ENCODE measurements at places on chromosomes 6 and 20. TPM values are rescaled to one million over a fixed set of nuclear protein-coding genes. Genes with fewer than 3 reads are reported as not detected.
A peak's percentile ranks its signal among the peaks of the same experiment; 100 is the strongest.

- DNase-seq = no peak
Observed at GRCh38 chr20:20869161-20869775, 156.8 kb upstream of the RALGAPA2 start.

GRCh38 chr6:28953585-28954258 is 29.9 kb upstream of the TRIM27 start:
- no peak for DNase-seq

Gene PSMA7
- 165 TPM for total RNA-seq

DNA sequence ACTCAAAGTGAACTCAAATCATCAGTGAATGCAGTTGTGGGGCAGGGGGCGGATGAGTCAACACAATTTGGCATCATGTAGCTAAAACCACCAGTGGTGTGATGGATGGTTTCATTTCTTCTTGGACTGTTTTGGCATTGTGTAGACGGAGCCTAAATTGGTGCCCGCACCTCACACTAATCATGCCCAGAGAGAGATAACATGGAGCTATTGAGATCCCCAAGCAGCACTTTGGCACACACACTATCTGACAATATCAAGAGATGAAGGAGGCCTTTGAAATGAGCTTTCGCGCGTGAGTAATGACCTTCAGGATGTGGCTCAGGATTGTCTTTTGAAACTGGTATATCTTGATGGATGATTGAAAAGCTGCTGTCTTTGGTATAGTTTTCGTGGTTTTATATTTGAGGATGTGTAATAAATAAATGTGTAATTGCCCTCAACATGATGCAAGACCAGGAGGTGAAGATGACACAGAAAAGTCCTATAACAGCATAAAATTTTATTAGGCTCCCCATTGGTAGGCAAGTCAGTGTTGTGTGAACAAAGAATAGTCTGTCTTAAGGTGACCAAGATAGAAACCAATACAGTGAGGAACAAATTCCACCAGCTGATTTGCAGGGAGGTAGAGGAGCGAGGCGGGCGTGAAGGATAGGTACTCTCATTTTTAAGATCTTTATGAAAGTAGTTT is 174.2 kb downstream of the TSHZ2 start:
- no peak for DNase-seq

Gene SLC4A11
- total RNA-seq = 0.42 TPM

DNA sequence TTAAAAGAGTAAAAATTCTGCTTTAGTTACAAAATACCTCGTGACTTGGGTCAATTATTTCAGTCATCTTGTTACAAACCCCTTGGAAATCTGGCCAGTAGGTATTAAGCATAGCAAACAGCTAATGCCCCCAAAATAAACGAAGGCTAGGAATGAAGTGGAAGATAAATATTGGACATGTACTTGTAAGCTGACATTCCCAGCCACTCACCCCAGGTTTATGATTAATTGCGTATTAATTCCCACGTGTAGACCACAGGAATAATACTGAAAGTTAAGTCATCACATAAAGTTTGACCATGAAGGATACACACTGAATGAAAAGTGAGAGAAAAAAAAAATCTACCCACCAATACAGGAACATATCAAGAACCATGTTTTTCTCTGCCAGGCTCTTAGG is 936.5 kb upstream of the ADGRB3 start:
- DNase-seq = no peak

- no peak for DNase-seq
Observed at GRCh38 chr6:28212510-28213212, 12.4 kb upstream of the ZSCAN9 start.

Gene TRIM40
- not detected for total RNA-seq

DNA sequence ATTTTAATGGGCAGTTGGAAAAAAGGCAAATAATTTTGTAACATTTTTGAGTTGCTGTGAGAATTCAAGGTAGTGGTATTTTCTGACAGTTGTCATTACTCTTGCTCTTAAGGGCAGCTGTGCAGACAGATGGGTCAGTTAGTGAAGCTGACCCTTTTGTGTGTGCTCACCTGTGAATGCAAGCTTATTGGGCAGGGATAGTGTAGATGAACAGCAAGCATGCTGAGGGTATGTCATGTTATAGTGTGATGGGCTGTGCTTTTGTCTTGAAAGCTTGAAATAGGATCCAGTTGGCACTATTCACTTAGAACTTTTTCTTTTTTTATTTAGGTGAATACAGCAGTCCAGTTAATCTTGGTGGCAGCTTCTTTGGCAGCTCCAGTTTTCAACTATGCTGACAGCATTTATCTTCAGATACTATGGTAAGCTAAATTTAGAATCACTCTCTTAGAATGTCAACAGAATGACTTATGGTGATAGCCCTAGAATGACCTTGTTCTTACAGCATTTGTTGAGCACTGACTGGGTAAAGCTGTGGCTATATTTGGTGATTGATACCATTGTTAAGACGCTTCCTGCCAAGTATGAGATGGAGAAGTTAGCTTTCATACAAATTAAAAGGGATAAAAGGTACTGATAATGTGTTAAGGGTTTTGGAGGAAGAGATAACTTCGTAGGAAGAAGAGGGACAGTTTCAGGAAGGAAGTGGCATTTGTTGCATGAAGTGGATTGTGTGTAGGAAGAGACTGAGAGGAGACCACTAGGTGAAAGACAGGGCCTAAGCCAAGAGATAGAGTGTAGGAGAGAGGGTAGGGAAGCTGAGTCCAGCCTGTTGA is 19.5 kb downstream of the LRRN4 start:
- DNase-seq = no peak

GRCh38 chr6:15962449-15962764 is 166.5 kb upstream of the MYLIP start:
- DNase-seq = peak; percentile 8

GRCh38 chr6:8845690-8846089 is 410.3 kb upstream of the SLC35B3 start:
- DNase-seq = no peak

GRCh38 chr6:38054527-38055202 is 235.1 kb downstream of the ZFAND3 start:
- DNase-seq = no peak

Gene DOK5
- not detected for total RNA-seq

Gene EFHC1
- 13.8 TPM for total RNA-seq

DNA sequence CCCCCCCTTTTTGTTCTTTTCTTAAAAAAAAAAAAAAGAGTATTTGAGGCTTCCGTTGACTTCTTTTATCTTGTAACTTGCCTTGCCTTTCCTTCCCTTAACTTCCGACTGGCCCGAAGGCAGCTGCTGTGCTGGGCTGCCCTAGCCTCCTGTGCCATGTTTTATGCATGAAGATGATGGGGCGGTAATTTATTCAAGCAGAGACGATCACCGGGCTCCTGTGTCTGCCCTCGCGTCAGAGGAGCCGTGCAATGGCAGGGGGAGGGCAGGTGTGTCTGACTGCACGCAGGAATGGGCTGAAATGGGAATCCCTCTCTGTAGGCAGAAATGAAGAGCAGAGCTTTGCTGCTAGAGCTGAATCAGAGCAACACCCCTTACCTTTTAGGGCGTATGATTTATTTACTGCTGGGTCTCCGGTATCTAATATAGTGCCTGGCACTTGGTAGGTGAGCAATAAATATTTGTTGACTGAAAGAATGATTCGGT is 106.3 kb upstream of the RIPOR2 start:
- DNase-seq = peak; percentile 49

DNA sequence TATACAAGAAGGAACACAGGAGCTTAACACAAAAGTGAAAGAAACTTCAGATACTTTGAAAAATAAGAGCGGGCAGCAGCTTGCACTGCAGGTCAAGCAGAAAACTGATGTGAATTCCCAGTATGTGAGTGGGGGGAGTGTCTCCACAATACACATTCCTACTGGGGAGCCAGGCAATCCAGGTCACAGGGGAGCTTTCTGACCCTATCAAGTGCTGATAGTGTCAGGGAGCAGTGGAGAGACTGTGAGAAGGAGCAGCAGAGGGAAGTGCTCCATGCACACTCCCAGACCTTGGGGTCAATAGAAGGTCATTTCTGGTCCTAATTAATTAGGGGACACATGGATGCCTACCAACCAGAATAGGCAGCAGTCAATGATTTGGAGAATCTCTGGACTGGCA is 59.4 kb downstream of the PDSS2 start:
- no peak for DNase-seq

DNA sequence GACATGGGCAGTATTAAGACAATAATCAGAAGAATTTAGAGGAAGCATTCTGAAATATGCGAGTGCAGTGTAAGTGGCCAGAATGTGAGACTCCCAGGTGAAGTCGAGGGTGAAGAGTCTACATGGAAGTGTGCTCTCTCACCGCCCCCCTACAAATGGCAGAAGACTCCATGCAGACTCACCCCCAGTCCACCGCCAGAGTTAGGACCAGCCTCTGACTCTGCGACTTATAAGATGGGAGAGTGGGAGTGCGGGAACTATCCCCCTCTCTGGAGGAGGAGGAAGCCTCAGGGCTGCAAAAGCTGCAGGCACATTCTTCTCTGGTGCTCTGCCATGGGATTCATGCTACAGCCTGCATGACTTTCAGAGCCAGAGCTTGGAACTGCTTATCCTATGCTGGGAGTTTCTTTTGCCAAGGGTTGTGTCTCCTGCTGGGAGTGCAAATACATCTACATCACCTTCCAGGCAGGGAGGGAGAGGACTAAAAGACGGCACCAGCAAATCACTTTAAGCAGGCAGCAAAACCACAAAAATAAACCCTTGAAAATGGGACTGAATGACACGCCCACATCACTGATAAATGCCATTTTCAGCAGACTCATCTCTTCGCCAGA is 206.7 kb upstream of the SULF2 start:
- no peak for DNase-seq

- no peak for DNase-seq
Observed at GRCh38 chr20:51185277-51185676, 162.4 kb upstream of the KCNG1 start.

- no peak for DNase-seq
Observed at GRCh38 chr6:68776354-68776753, 141.3 kb downstream of the ADGRB3 start.

Gene ENPP3
- total RNA-seq = 0.51 TPM

GRCh38 chr6:36677753-36678487 is 594 bp upstream of the CDKN1A start:
- DNase-seq = no peak

- DNase-seq = peak; percentile 80
Observed at GRCh38 chr6:27890445-27891319, 21.5 kb downstream of the OR2B2 start.

DNA sequence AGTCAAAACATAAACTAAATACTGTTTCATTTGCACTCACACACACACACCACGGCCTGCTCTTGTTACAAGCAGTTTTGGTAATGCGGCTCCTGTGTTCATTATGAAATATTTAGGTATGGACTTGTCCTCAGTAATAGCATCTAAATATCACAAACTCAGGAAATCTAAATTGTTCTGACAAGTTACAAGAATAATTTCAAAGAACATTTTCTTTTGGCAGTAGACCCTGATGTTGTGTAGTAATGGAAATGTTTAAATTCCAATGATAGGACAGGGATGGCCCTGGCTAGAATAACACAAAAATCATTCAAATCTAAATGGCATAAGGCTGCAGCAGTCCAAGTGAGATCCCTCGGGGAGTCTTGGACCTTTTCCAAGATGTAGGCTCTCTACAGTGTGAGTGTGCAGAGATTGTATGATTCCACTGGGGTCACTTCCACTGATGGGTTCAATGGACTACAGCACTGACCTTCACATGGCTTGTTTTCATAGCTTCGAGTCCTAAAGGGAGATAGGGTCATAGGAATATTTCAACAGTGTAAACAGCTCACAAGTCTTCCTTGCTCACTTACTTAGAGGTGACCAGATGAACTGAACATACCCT is 210.6 kb upstream of the PLCB4 start:
- no peak for DNase-seq

- no peak for DNase-seq
Observed at GRCh38 chr20:6663751-6664388, 103.6 kb upstream of the BMP2 start.

DNA sequence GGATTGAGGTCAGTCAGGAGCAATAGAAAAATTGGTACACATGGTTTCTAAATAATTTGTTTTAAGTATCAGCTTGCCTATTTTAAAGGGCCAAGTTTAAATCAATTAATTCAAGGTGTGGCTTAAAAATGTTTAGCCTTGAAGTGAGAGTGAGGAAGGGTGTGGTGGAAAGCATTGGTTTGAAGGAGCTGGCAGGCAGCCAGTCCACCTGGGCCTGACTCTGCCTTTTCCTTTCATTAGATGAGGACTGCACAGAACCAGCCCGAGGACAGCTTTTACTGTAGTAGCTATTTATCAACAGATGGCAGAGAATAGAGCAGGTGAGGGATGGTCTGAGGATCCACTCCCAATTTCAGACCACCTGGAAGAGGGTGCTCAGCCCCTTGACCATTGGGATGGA is 42.4 kb downstream of the DHX35 start:
- peak; percentile 11 for DNase-seq

Gene SOBP
- total RNA-seq = 0.08 TPM

DNA sequence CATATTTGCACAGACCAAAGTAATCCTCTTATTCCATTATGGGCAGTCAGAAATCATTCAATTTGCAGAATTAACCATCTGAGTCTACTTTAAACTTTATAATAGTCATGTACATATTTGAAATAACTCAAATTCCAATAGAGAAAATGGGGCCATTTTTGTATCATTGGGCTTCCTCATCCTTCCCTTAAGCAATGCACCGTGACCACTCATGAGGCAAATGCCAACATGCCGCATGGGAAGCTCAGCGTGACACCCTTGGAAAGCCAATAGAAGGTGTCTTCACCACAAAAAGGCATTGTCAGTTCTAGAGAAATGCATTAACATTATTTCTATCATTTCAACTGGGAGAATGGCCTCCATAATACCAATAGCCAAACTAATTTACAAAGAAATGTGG is 38.5 kb downstream of the SIM1 start:
- DNase-seq = no peak

GRCh38 chr6:124432620-124433019 is 529.6 kb upstream of the RNF217 start:
- DNase-seq = no peak

DNA sequence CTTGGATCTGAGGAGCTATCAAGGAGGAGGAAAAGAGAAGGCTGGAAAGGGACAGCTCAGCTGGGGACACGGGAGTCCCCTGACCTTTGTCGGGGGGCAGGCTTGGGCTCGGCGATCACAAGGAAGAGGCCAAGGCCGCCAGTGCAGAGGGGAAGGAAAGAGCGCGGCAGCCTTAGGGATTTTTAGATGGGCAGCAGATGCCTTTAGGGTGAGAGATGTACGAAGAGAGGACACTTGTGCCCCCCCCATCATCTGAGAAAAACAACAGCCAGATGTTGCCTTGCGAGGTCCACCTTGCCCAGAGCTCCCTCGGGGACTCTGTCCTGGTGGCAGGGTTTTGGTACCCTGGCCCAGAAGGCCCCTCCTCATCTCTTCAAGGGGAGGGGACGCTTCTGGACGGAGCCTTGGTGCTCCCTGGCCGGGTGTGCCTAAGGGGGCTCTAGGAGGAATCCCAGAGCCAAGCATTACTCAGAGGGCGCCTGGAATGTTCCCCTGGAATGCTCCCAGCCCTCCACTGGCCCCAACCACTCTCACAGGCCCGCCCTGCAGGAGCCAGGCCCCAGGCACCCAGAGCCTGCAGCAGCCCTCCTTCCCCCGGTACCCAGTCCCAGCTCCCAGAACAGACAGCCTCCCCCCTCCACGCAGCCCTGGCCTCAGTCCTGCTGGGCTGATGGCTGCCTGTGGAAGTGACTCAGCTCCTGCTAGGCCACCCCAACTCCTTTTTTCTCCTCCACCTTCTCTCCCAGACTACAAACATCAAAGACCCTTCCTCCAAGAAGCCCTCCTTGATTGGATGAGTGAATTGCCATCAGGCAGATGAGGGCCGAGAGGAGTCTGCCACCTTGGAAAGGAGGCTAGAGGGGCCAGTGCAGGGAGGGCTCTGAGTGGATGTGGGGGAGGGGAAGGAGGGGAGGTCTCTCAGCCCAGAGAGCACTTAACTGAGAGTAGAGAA is 1.8 kb downstream of the ADAM33 start:
- no peak for DNase-seq

Data from naive thymus-derived CD4-positive, alpha-beta T cell (primary cell).